ENCODE measurements at places on chromosomes 4 and X.

GRCh38 chrX:105297041-105297440 is 76.5 kb upstream of the TEX13A start:
- DNase-seq: no peak

DNA sequence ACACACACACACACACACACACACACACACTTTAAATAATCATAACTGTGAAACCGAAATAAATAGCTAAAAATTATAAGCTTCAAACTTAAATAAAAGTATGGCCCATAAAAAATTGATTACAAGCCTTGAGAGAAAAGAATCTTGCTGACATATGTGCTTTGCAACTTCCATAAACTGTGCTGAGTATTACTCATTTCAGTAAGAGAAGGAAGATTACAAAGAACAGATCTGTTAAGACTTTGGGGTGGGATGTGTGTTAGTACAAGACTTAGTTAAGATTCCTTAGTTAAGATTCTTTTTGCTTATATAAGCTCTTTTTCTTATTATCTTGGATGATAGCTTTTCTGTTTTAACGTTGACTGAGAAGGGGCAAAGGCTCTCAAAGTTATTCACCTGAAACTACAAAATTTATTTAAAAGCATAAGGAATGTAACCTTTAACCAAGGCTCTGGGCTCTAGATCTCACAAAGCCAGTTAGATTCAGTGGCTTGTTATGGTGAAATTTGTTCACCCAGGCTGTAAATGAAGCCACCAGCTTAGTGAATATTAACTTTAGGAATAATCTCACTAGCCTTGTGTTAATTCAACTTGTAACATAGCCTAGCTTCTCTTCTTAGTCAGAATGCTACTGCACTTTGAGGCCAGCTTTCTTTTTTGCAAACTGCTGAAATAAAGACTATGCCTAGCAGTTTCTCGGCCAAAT is 58.2 kb downstream of the ARSJ start:
- no peak for DNase-seq

DNA sequence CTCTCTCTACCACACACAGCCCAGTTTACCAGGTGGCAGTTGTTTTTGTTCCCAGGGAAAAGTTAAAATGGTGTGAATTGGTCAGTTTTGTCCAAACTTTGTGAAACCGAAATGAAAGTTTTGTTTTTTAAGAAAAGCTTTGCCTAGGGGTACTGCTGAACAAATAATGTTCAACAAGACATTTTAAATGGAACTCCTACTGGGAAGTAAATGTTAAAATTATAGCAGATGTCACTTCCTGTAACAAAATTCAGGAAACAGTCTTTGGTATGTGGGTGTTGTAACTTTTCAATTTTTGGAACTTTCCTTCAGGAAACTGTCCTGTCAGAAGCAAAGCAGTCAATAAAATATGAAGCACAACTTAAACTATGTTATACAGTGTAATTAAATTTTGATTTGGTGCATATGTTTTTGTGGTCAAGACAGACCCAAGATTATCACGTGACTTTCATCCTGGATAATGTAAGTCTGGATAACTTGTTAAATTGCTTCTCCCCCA is 79.5 kb downstream of the AFF1 start:
- no peak for DNase-seq

GRCh38 chrX:149286940-149287349 is 218.2 kb downstream of the IDS start:
- DNase-seq: peak; percentile 58

DNA sequence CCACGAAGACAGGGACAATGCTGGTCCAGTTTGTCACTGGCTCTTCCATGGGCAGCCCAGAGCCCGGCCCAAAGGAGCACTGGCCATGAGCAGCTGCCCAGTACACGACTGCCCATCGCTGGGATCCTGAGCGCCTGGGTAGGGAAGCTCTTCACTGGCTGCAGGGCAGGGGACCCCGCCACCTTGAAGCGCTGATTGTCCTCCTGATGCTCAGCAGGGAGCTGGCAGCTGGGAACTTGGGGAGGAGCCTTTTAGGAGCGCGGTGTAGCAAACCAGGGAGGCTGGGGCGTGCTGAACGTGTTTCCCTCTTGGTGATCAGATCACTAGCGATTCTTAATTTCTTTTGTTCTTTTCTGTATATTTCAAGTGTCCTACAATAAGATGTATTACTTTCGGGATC is 1.8 kb downstream of the L1CAM start:
- no peak for DNase-seq

Data from NAMALWA (cell line).